ENCODE measurements at places on chromosomes 4 and X. TPM values are rescaled to one million over a fixed set of nuclear protein-coding genes. Genes with fewer than 3 reads are reported as not detected.

DNA sequence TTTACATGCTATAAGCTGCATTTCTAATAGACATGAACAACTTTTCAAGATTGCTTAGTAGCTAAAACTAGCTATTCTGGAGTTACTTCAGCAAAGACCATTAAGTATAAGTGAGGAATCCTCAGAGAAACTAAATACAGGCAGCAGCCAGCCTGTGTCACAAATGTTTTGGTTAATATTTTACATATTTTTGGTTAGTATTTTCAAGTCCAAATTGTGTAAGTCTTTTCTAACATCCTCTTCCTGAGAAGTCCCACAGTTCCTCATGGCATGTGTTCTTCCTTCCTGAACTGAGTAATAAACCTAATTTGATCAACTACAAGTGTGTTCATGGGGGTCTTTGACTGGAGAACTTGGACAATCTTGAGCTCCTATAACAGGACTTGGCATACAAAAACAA lies 42.4 kb upstream of the MCF2 start:
- no peak for DNase-seq

DNA sequence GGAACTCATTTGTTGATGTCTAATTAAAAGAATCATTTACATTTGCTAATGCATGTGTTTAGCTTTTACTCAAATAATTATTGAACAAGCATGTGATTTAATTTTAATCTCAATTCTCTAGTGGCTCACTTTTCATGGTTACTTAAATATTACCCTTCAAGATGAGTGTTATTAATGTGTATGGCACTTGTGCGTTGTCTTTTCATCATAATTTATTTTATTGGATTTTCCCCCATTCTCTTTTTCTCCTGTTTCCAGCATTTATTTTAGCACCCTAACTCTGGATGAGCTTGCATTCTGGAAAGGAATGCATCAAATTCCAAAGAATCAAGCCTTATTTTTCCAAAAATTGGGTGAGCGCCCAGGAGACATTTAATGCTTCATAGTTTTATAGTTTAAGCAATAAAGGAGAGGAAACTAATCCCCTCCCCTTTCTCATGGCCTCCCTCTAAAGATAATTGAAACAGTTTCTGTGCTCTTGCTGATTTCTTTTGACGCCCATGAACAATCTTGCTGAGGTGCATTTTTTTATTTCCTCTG lies 191.1 kb upstream of the FAT4 start:
- DNase-seq: no peak

- DNase-seq: no peak
Measured at GRCh38 chr4:38688676-38689355, 24.8 kb downstream of the KLF3 start.

FMR1NB gene
- polyA plus RNA-seq: not detected

Measured in foreskin keratinocyte (primary cell).